ENCODE measurements at places on chromosomes 4 and X. TPM values are rescaled to one million over a fixed set of nuclear protein-coding genes. Genes with fewer than 3 reads are reported as not detected.

- no peaks in the 10 kb centered on the region for H3K27me3 ChIP-seq
- H3K36me3 ChIP-seq, result no peaks in the 10 kb centered on the region
- no peak overlapping the region for H3K4me3 ChIP-seq
- H3K27ac ChIP-seq, result no peak overlapping the region
- no peaks in the 10 kb centered on the region for H3K4me1 ChIP-seq
Observed at GRCh38 chr4:86876894-86877685, 15.1 kb downstream of the C4orf36 start.

Gene SLC9A7
- 0.63 TPM for polyA plus RNA-seq

Gene RHOXF2
- not detected for polyA plus RNA-seq

- no peak for DNase-seq
- no peak overlapping the region for H3K27ac ChIP-seq
- no peaks in the 10 kb centered on the region for H3K36me3 ChIP-seq
Observed at GRCh38 chr4:186537843-186538521, 17.4 kb downstream of the MTNR1A start.

Gene UGT2A1
- polyA plus RNA-seq, result not detected

DNA sequence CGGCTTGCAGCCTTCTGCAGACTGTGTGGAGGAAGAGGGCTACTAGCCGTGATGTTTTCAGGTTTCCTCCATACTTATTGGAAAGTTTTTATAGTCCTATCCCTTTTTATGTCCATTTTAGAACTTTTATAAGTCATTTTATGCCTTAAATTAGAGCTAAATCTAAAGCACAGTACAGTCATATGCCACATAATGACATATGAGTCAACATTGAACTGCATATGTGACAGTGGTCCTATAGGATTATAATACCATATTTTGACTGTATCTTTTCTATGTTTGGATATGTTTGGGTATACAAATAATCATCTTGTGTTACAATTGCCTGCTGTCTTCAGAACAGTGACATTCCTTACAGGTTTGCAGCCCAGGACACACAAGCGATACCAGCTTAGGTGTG lies 200.2 kb downstream of the SPRY1 start:
- H3K4me1 ChIP-seq, result peaks cover 17% of the 10 kb centered on the region
- no peak overlapping the region for H3K27ac ChIP-seq
- H3K27me3 ChIP-seq, result no peaks in the 10 kb centered on the region
- H3K36me3 ChIP-seq, result no peaks in the 10 kb centered on the region

Gene VCX3A
- polyA plus RNA-seq, result not detected

- no peaks in the 10 kb centered on the region for H3K36me3 ChIP-seq
- no peak overlapping the region for H3K27ac ChIP-seq
- H3K27me3 ChIP-seq, result no peaks in the 10 kb centered on the region
Observed at GRCh38 chr4:143046454-143046853, 138.3 kb upstream of the USP38 start.

- H3K4me1 ChIP-seq, result no peaks in the 10 kb centered on the region
- H3K27ac ChIP-seq, result no peak overlapping the region
- no peaks in the 10 kb centered on the region for H3K36me3 ChIP-seq
- no peak overlapping the region for H3K4me3 ChIP-seq
- DNase-seq, result no peak
- H3K27me3 ChIP-seq, result no peaks in the 10 kb centered on the region
Observed at GRCh38 chrX:135191838-135192237, 20.6 kb upstream of the CT55 start.

GRCh38 chrX:119189115-119189514 lies 47.0 kb upstream of the PGRMC1 start:
- no peak for DNase-seq
- H3K4me1 ChIP-seq, result no peaks in the 10 kb centered on the region
- no peak overlapping the region for H3K4me3 ChIP-seq
- H3K36me3 ChIP-seq, result no peaks in the 10 kb centered on the region
- H3K27ac ChIP-seq, result no peak overlapping the region

DNA sequence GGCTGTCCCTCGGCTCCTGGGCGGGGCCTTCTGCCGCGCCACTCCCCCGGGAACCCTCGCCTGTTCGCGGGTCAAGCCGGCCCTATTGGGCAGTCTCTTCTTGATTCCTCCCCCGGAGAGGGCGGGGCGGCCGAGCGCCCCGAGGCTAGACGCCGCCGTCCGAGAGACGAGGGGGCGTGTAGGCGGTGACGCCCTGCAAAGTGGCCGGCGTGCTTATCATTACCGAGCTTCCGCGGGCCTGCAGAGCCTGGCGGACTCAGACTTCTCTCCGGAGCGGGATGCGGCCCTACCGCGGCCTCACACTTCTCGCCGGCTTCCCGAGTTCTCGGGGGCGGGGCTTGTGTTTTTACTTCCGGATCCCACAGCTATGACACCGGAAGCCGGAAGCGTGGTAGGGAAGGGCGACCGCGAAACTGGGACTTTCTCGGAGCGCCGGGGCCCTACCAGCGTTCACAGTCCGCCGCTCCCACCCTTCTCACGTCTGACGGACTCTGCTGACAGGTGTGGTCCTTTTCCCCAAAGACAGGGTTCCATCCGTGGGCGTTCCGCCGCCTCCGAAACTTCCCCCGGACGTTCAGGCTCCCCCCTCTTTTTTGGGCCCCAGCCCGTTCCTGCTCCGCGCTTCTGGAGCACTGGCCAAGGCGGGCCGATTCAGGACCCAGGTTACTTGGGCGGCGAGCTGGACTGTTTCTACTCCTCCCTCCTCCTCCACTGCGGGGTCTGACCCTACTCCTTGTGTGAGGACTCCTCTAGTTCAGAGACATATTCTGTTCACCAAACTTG lies at the start of gene IKBKG:
TSS of gene IKBKG (plus strand) at position 376 of the 783 bp plus-strand sequence. CDS start 4,383 bp downstream, outside the sequence.
- H3K4me3 ChIP-seq, result peak within 1 kb of the TSS; percentile 93
- peak within 1 kb of the TSS; percentile 88 for H3K27ac ChIP-seq
- peak; percentile 92 for DNase-seq
- H3K4me1 ChIP-seq, result peaks cover 51% of the 10 kb centered on the region

Gene THAP6
- polyA plus RNA-seq, result 13.8 TPM

GRCh38 chrX:17590892-17591740 lies 146.2 kb upstream of the SCML1 start:
- no peak for DNase-seq
- no peaks in the 10 kb centered on the region for H3K36me3 ChIP-seq

Gene PPARGC1A
- polyA plus RNA-seq, result not detected

DNA sequence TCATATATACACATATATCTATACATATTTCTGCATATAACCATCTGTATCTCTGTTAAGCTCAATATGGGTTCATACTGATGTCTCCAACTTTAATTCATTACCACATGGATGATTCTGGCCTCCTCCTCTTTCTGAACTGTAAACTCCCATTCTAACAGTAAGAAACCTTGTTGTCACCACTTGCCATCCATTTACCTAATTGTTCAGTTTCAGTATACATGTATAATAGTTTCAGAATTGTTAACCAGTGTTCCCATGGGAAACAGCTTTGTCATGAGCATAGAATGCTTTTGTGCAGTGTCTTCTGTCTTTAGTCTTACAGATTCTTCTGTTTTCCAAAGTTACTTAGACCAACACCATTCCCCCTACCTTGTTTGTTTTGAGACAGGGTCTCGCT lies 35.9 kb downstream of the SLC9A6 start:
- no peak overlapping the region for H3K4me3 ChIP-seq
- no peak overlapping the region for H3K27ac ChIP-seq
- DNase-seq, result no peak
- no peaks in the 10 kb centered on the region for H3K36me3 ChIP-seq

GRCh38 chr4:83285055-83285407 lies 433 bp upstream of the COQ2 start:
- H3K27ac ChIP-seq, result peak overlapping the region; percentile 82
- no peaks in the 10 kb centered on the region for H3K36me3 ChIP-seq
- no peaks in the 10 kb centered on the region for H3K27me3 ChIP-seq
- H3K4me1 ChIP-seq, result peaks cover 12% of the 10 kb centered on the region

Gene FRAS1
- polyA plus RNA-seq, result not detected

GRCh38 chrX:54093571-54093970 lies 49.3 kb upstream of the PHF8 start:
- no peaks in the 10 kb centered on the region for H3K27me3 ChIP-seq
- DNase-seq, result no peak

Gene HAUS7
- polyA plus RNA-seq, result 29.9 TPM

All from CD8-positive, alpha-beta memory T cell (primary cell).